ENCODE measurements at places on chromosomes 16 and 17. TPM values are rescaled to one million over a fixed set of nuclear protein-coding genes. Genes with fewer than 3 reads are reported as not detected.

Gene RSL1D1
- polyA plus RNA-seq: 251 TPM

Gene TNFRSF17
- polyA plus RNA-seq: not detected

Gene IL17C
- polyA plus RNA-seq: not detected

GRCh38 chr17:61400717-61401388 lies 1.2 kb downstream of the TBX2 start:
- DNase-seq: no peak

GRCh38 chr16:69822174-69822935 lies 60.2 kb downstream of the WWP2 start:
- no peak for DNase-seq

DNA sequence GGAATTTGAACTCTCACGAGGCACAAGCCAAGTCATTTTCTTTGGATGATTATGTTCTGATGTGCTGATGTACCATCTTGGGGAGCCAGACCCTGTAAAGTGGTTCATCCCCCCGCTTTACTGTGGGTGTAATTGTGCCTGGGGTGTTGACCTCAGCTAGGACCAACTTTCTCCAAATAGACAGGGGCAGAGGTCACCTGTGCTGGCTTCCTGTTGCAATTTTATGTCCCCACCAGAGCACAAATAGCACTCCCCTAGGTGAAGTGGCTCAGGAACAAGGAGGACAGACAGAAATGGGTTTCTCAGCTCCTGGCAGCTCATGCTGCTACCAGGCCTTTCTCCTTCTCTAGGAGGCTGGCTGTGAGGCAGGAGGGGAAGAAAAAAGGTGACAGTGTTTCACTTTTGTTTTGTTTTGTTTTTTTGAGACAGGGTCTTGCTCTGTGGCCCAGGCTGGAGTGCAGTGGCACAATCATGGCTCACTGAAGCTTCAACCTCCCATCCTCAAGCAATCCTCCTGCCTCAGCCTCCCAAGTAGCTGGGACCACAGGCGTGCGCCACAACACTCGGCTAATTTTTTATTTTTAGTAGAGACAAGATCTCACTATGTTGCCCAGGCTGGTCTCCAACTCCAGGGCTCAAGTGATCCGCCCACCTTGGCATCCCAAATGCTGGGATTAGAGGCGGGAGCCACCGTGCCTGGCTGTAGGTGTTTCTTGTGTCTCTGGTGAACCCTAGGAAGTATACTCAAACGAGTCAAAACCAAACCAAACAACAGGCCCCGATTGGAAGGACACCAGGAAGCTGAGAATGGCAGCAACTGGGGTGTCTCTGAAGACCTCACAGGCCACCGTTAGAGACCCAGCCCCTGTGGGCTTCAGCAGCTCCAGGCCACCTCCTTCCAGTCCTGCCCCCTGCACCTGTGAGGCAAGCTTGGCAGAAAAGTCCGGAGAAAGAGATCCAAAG lies 32.5 kb upstream of the WFIKKN2 start:
- DNase-seq: no peak

GRCh38 chr17:77280304-77281121 lies 139.7 kb downstream of the SEC14L1 start:
- DNase-seq: no peak

- no peak for DNase-seq
Measured at GRCh38 chr16:85716680-85717038, 27.9 kb upstream of the GINS2 start.

DNA sequence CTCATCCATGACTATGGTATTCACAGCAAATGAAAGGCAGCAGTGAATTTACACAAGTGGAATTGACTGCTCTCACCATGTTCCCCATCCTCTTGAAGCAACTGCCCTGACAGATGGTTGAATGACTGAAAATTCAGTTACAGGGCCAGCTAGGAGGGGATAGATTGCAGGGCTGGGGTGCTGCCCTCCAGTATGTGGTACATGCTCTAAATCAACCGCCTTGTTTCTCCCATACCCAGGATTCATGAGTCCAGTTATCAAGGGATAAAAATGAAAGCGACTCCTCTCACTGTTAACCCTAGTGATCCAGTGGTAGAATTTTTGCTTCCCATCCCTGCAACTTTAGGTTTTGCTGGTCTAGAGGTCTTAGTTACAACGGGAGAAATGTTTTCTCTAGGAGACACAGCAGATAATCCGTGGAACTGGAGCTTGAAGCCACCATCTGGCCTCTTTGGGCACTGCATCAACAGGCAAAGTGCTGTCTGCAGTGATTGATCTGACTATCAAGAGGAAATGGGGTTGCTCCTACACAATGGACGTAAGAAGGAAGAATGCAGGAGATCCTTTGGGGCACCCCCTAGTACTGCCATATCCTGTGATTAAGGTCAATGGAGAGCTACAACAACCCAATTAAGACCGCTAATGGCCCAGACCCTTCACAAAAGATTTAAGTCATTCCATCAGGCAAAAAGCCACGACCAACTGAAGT lies 32.0 kb downstream of the SCPEP1 start:
- DNase-seq: peak; percentile 18

DNA sequence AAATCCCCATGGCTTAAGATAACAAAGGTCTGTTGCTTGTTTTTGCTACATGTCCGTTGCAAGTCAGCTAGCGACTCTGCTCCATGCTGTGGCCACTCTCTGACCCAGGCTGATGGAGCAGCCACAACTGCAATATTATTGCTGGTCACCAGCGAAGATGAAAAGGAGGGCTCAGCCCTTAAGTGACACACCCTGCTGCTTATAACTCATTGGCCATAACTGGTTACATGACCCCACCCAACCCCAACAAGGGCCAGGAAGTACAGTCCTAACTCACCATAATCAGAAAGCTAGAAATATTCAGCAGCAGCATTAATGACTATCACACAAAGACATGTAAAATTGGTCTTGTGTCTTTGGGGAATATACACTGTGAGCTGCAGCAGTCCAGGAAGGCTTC lies 224.3 kb downstream of the SOX9 start:
- DNase-seq: no peak

GRCh38 chr16:85216522-85217375 lies 104.5 kb upstream of the CIBAR2 start:
- no peak for DNase-seq

- no peak for DNase-seq
Measured at GRCh38 chr17:48818361-48818841, 1.4 kb upstream of the TTLL6 start.

DNA sequence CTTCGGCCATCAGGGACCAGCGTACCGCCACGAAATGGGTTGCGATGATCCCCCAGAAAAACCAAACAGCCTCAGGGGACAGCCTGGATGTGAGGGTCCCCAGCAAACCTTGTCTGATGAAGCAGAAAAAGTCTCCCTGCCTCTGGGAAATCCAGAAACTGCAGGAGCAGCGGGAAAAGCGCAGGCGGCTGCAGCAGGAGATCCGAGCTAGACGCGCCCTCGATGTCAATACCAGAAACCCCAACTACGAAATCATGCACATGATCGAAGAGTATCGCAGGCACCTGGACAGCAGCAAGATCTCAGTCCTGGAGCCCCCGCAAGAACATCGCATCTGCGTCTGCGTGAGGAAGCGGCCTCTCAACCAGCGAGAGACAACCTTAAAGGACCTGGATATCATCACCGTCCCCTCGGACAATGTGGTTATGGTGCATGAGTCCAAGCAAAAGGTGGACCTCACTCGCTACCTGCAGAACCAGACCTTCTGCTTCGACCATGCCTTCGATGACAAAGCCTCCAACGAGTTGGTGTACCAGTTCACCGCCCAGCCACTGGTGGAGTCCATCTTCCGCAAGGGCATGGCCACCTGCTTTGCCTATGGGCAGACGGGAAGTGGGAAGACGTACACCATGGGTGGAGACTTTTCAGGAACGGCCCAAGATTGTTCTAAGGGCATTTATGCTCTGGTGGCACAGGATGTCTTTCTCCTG lies 769 bp downstream of the KIF2B start:
- no peak for DNase-seq

DNA sequence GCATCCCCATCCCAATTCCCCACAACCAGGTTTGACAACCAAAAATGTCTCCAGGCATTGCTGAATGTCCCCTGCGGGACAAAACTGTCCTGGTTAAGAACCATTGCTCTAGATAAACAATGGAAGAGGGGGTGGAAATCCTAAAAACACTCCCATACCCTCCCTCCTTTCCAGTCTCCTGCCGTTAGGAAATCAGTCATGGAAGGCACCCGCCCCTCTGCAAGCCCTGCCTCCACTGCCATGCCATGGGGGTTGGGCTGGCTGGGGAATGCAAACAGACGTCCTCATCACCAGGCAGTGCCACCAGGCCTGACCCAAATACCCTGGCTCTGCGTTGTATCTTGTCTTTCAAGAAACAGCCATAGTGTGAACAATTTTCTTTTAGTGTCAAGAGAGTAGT lies 57.5 kb downstream of the CYTH1 start:
- no peak for DNase-seq

DNA sequence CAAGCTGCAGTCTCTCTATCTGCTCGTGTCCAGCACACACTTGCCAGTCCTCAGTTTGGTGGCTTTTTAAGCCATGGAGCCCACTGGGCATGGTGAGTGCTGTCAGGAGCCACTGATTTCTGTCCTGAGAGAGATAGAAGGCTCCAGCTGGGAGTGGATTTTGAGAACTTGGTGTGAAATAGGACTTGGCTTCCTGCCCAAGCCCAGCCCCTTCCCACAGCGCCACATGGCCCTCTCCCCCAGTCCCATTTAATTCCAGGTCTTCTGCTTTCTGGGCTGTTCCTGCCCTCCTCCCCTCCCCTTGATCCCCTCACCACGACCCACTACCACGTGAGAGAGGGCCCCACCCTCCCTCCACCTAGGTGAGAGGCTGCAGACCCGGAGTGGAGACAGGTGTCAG lies 14.4 kb upstream of the ABCC3 start:
- no peak for DNase-seq

GRCh38 chr17:33987162-33987561 lies 267.9 kb upstream of the CCL2 start:
- DNase-seq: no peak

DNA sequence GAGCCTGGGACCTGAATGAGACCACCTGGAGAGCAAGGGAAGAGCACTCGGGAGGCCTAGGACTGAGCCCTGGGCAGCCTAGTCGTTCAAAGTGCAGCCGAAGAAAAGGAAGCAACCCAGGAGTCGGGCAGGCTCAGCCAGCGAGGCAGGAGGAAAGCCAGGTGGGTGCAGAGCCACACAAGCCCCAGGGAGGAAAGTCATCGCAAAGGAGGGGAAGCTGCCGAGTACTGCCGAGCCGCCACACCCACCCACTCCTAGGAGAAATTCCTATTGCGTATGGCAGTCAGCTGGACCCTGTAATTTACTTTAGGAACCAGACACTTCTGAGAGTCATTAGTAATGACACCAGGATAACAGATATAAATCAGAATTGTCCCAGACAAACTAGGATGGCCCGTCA lies 187.6 kb downstream of the KATNIP start:
- DNase-seq: no peak
